ENCODE measurements at places on chromosomes 12 and 14.

DNA sequence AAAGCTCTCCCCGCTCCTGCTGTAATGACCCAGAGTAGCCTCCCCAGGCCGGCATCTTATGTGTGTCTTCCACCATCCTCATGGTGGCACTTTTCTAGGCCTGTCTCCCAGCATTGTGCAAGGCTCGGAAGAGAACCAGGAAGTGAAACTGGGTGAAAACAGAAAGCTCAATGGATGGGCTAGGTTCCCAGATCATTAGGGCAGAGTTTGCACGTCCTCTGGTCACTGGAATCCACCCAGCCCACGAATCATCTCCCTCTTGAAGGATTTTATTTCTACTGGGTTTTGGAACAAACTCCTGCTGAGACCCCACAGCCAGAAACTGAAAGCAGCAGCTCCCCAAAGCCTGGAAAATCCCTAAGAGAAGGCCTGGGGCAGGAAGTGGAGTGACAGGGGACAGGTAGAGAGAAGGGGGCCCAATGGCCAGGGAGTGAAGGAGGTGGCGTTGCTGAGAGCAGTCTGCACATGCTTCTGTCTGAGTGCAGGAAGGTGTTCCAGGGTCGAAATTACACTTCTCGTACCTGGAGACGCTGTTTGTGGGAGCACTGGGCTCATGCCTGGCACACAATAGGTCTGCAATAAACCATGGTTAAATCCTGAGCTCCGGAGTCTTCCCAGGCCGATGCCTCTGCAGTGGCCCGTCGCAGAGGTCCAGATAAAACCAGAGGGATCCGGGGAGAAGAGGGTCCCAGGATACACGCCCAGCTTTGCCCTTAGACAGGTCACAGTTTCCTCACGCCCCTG is 15.6 kb downstream of the ACVRL1 start:
- DNase-seq = no peak

DNA sequence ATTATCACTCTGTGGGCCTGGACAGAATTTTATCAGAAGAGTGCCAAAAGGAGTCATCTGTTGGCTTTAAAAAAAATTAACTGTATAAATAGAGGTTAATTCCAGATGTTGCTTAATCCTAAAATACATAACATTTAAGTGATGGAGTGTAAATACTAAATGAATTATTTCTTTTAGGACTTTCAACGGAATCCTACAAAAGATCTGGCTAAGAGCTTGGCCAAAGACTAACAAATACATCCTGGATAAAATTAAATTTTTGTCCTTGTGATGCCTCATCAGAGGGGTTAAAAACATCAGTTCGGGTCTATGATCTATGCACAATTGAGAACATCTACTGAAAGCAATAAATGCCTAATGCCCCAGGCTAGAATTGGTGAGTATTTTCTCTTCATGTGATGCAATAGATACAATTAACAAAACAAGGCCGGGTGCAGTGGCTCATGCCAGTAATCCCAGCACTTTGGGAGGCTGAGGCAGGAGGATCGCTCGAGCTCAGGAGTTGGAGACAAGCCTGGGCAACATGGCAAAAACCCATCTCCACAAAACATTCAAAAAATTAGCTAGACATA is 49.8 kb upstream of the RAP1B start:
- DNase-seq = no peak

- no peak for DNase-seq
These were observed 32.1 kb downstream of the DICER1 start for GRCh38 chr14:95125221-95125620.

DNA sequence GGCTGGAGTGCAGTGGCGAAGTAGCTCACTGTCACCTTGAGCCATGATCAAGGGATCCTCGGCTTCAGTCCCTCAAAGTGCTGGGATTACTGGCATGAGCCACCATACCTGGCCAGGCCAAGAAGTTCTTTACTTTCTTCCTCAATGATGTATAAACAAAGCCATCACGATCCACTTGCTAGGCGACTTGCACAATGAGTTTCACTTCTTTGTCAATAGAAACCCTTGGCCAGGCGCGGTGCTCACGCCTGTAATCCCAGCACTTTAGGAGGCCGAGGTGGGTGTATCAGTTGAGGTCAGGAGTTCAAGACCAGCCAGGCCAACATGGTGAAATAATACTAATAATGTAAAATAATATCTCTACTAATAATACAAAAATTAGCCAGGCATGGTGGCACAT is 14.4 kb upstream of the SPSB2 start:
- no peak for DNase-seq

- DNase-seq = no peak
These were observed 277.9 kb upstream of the FLRT2 start for GRCh38 chr14:85252011-85252410.

DNA sequence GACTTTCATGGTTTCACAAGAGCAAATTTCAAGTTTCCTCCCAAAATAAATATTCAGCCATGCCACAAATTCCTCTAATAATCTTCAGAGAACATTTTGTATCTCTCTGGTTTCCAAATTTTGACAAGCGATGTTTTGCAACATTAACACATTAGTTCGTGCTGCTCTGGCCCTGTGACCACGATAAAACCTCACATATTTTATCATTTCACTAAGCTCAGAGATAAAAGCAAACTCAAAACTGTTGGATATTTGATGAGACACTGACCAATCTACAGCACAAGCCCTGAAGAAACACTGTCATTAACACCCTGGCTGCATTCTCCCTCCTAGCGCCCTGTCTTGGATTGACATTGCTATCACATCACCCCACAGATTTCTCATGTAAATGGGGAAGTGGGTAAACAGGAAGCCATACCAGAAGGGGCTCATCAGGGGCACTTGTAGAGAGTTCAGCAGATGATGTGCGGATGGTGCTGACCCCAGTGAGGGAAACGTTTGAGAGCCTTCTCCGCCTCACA is 264.3 kb downstream of the PRKD1 start:
- DNase-seq = no peak

DNA sequence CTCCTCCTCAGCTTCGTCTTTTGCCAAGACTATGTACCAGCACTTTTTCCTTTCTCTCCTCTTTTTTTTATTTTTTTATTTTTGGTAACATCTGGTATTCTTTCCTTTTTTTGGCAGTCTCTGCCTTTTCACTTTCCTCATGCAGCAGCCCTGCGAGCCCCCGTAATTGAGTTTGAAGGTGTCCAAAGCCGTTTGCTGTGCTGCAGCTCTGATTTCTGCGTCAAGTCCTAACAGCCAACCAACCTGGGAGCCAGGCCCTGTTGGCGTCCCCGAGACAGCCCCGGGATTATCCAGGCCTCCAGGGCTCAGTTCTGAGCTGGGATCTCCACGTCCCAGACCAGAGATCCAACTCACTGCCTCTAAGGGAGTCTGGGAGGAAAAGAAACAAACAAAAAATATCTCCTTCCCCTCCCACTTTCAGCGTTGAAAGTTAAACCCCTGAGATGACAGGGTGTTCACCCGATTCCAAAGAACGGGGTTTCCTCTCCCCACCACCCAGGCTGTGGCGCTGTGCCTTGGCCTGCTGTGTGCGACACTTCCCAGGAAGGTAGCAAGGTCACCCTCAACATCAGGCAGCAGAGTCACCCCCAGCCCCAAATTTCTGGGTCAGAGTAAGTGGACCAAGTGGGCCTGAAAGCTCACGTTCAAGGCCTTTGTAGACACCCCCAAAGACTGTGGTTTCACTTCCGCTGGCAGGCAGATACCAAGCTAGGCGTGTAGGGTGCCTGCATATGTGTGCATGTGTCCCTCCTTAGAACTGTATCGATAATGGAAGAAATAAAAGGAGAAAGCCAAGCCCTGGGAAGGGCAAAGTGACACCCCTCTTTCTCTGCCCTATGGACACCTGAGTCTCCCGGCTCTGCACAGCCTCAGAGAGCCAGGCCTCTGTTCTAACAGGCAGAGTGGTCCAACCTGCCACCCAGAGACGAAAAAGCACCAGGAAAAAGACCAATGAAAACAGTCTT is 11.1 kb downstream of the BCL11B start:
- no peak for DNase-seq

- DNase-seq = peak; percentile 75
These were observed 59.4 kb downstream of the TSPAN11 start for GRCh38 chr12:30985814-30986452.

GRCh38 chr12:105756961-105757360 is 381.8 kb downstream of the NUAK1 start:
- no peak for DNase-seq

DNA sequence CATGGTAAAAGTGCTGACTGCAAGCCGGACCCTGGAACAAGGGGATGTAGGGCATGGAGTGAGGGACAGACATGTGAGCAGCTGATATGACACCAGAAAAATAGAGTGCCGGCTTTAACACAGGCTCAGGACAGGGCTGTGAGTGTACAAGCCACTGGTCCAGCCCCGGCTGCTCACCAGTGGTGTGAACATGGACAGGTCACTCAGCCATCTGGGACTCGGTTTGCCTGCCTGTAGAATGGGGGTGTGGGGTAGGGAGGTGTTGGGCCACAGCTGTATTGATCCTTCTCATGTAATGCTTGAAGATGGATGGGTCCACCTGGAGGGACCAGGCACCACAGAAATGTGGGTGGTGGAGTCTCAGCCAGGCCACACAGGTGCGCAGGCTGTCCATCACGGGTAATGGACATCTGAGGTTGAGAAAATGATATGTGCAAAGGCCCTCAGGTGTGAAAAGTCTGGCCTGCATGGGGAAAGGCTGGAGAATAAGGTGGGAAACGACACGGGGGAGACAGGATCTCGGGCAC is 10.6 kb upstream of the KRT74 start:
- no peak for DNase-seq

DNA sequence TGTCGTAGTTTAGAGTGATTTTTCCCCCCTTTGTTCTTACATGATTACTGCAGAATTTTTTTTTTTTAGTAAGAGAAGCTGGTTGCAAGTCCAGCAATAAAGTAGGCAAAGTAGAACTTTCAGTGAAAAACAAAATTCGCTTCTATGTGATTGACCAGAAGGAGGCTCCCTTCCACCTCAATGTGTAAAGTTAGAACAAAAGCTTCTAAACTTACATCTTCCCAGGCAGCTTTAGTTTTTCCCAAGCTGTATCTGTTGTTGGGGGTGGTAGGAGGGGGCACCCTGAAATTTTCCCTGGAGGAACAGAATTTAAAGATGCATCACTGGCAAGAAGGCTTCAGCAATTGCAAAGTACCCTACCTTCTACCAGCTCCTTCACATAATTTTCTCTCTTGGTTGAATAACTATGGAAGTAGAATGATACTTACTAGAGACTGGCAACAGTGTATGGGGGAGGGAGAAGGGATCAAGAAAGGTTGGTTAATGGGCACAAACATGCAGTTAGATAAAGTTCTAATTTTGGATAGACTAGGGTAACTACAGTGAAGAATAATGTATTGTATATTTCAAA is 87.3 kb upstream of the E2F7 start:
- DNase-seq = no peak

Measured in HuH-7.5 (cell line).